NCI-H1930 (cell line): ENCODE measurements at places on chromosomes 3 and 15.

DNA sequence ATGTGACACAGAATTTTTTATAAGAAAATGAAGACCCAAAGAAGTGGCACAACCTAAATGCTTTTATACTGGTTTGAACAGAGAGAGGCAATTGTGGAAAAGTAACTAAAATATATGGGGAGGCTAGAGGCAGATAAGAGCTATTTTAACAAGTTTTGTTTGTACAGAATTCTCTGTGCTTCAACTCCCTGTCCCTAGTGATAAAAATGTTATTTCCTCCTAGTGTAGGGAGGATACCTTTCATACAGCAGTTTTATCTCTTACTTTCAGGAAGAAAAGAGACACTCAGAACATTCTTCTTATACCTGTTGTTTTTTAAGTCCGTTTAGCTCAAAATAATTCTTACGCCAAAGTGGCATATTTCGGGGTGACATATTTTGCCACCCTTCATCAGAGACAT lies 21.2 kb upstream of the ZNF639 start:
- no peak for DNase-seq

DNA sequence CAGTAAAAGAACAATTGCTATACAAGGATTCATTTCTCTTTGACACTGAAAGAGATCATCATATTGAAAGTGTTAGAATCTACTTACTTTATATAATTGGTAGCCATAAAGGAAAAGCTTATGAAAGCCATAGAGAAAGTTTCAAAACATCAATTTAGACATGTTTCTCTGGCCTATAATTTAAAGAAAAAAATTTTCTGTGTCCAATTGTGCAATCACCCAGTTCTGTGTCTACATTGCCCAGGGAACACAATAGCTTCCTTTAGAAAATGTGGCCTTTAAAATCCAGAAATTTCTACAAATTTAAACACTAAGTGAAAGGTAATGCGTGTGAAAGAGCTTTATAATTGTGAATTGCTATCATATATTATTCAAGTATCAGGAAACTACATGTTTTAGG lies 259.2 kb downstream of the GBE1 start:
- no peak for DNase-seq

DNA sequence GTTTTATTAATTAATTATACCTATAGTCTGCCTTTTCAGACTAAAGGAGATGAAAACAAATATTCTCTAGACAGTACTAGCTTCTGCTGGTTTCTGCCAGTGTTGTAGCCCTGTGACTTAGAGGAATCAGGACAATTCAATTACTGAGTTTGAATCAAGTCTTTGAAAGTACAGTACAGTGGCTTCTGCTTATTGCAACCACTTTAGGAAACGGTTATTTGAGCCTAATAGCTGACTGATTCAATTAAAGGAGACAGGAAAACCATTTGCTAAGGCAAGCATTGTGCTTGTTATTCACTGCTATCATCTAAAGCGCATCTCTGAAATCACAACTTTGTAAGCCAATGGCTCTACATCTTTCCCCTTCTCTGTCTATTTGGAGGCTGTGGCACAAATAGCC lies 90.1 kb upstream of the ARL6 start:
- DNase-seq = no peak

GRCh38 chr3:14386254-14386653 lies 16.2 kb upstream of the SLC6A6 start:
- no peak for DNase-seq

GRCh38 chr3:74768010-74768409 lies 153.6 kb upstream of the CNTN3 start:
- no peak for DNase-seq

DNA sequence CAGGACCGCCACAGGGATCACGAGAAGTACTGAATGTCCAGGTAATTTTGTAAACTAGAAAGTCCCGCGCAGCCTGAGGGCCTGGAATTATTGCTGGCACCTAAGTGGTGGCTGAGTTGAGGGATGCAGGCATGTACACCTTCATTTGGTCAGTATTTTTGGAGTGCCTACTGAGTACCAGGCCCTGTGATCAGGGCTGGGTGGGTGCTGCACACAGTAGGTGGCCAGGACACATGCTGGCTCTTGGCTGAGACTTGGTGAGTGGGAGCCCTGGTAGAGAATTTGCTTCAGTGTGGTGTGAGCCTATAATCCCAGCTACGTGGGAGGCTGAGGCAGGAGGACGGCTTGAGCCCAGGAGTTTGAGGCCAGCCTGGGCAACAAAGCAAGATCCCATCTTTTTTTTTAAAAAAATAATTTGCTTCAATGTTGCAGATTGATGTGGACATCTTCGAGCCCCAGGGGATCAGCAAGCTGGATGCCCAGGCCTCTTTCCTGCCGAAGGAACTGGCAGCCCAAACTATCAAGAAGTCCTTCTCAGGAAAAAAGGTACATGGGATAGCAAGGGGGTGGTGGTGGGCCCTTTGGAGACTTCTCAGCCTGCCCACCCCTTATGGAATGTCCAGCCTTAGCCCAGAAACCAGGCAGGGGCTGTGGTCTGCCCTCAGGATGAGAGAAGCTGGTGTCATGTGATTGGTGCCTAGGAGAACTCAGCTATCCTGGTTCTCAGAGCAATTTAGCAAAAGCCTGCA lies 2.6 kb downstream of the ITIH1 start:
- DNase-seq = no peak

DNA sequence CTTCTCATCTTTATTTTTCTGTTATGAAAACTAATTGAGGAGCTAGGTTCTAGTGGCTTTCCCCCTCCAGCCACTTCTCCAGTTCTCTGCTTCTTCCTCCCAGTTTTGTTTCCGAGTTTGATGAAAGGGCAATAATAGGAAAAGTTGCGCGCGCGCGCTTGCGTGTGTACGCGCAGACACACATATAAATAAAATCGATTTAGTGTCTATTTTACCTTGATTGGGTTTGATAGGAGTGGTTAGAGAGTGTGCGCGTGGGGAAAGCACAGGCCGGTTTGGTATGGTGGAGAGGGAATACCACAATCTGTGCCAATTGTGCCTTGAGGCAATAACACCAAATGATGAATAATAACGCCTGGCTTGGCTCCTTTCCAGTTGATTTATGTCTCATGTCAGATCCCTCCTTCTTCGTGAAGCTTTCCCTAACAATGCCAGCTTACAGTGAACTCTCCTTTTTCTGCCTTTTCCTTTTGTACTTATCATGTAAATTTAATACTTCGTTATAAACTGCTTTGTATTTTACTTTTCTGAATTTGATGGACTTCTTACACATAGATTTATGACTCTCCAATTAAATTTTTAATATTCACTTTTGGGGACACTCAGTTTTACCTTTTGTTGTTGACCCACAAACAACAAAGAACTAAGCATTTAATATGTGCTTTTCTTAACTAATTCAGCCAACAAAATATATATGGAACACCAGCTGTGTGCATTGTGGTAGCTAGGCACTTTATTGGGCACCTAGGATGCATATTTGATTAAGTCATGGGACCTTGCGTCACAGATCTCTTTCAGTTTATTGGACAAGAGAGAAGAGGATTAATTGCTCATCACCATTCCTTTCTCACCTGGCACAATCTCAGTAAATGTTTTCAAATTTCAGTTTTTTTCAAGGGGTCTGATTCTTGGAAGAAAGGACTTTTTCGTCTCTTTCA lies 1.7 kb downstream of the TIPARP start:
- DNase-seq = no peak
